ENCODE measurements at places on chromosomes 4 and X.

GRCh38 chr4:145873901-145874300, 64.7 kb downstream of the ZNF827 start:
- no peak for DNase-seq

DNA sequence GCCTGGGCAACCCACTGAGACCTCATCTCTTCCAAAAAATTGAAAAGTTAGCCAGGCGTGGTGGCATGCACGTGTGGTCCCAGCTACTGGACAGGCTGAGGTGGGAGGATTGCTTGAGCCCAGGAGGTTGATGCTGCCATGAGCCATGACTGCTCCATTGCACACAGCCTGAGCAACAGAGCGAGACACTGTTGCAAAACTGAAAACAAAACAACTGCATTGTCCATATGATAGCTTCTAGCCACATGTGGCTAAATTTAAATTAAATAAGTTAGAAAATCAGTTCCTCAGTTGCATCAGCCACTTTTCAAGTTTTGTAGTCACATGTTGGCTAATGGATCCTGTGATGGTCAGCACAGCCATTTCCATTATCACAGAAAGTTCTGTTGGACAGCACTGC, 67.9 kb downstream of the GAB1 start:
- no peak for DNase-seq

- peak; percentile 49 for DNase-seq
Measured at GRCh38 chrX:132425744-132426318, 63.0 kb downstream of the MBNL3 start.

DNA sequence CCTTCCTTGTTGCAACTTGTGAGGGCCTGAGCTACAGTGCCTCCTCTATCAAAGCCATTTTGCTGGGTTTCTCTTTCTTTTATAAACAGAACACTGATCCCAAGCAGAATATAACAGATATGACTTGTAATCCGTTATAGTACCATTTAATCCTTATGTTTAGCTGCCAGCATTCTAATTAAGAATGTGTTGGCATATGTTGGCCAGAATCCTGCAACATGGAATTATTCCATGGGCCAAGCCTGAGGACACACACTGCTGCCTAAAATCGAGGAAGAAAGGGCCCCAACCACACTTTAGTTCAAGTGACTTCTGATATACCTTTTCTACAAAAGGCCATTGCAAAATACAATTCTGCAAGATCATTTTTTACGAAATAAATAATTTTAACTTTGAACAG, 28.0 kb downstream of the PALLD start:
- DNase-seq, result no peak

- DNase-seq, result no peak
Measured at GRCh38 chr4:28973587-28974350, 1746.4 kb upstream of the PCDH7 start.
